ENCODE measurements at places on chromosomes 5 and 9.

DNA sequence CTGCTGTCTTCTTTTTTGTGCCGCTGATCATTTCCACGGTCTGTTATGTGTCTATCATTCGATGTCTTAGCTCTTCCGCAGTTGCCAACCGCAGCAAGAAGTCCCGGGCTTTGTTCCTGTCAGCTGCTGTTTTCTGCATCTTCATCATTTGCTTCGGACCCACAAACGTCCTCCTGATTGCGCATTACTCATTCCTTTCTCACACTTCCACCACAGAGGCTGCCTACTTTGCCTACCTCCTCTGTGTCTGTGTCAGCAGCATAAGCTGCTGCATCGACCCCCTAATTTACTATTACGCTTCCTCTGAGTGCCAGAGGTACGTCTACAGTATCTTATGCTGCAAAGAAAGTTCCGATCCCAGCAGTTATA is 17.1 kb downstream of the F2R start:
- no peak for DNase-seq

GRCh38 chr5:15525703-15526275 is 25.8 kb downstream of the FBXL7 start:
- DNase-seq: no peak

- no peak for DNase-seq
Observed at GRCh38 chr5:55680353-55680752, 31.8 kb downstream of the SLC38A9 start.

DNA sequence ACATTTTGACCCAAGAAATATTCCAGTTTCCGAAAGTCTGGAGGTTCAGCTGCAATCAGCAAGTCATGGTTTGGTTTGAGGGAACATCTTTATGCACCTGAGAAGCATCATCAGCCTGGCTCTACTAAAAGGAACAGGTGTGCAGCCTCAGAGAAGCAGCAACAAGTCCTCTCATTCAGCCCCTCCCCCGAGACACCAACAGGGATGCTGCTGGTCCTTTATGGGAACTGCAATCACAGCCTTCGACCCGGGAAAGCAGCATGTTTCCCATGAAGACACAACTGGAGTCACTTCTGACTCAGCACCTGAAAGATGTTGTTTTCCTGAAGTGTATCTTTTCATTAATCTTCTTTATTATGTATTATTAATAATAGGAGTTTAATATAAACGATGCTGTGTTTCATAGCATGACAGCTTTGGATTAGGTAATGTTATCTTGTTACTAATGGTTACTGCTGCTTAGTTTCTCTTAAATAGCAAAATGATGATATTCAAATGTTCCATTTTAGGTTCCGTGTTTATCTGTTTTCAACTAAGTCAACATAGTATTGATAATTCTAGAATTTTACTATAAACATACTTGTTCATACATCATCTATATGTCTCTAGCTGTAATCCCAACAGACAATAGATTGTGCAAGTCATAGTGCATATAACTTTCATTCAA is 15.6 kb upstream of the NREP start:
- no peak for DNase-seq

DNA sequence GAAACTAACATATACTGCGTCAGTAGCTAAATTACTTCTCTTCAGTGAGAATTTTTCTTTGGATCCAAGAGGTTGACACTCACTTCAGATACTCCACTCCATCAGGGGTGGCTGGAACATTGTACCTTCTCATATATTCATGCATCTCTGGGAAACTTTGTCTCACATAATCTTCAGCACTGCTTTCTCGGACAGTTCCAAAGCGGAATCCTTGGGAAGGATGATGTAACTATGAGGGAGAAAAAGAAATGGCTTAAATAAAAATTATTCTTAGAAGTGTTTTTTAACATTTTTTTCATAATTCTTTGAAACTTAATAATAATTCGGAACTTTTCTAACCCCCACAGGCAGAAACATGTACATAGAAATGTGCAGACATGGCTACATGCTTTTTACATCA is 33.4 kb upstream of the PPP3R2 start:
- DNase-seq: no peak

- no peak for DNase-seq
Observed at GRCh38 chr5:53482717-53483638, 2.5 kb downstream of the FST start.

DNA sequence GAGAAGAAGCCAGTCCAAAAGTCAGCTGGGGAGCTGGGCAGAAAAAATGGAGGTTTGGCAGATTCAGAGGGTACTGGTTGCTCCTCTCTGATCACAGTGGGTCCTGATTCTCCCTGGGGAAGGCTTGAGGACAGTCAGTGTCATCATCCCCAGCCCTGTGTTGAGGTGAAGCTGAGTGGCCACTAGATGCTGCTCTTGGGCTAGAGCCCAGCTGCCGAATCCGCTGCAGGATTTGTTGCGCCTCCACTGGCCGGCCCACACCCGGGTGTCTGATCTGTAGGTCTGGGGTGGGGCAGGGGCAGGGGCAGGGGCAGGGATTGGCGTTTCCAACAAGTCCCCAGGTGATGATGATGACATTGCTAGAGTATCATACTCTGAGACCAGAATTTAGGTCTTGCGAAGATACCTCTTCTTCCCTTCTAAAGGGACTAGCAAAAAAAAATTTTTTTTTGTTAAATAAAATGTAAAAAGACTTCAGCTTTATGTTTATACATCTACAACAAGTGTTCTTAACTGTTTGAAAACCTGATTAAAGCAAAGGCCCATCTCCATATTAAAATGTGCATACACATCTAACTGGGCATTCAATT is 106.8 kb downstream of the PDE6A start:
- DNase-seq: no peak

DNA sequence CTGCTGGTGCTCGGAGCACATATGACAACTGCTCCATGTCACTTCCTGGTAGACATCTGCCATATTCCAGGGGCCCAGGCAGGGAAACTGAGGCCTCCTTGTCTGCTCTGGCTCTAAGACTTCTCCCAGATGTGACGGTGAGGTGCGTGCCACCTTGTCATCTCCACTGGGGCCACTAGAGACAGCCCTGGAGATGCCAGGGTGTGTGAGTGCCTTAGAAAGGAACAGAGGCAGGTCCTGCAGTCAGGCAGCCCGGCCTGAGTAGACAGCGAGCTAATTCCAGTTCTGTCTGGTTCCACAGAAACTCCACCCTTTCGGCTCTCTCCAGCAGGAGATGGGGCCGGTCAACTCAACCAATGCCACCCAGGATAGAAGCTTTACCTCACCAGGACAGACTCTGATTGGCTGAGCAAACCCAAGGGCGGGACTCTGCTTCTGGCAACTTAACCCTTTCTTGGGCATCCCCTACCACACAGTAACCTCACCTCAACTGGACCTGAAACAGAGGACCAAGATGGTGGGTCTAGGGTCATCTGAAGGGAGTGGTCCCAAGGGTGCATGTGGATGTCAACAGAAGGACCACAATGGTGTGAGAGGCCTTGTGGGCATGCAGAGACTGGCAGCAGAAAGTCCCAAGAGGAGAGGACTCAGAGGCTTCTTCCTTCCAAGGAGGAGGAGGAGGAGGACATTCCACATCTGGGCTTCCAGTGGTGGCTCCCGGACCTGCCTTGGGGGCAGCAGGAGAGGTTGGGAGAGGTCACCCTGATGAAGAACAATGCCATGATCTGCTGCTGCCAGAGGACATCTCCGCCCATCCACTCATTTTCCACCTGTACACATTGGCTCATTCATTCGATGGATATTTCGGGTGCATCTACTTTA is 77.7 kb downstream of the RGS3 start:
- DNase-seq: no peak

GRCh38 chr5:139761501-139761900 is 34.1 kb upstream of the PSD2 start:
- no peak for DNase-seq
